ENCODE measurements at places on chromosomes 1 and 21.

- DNase-seq, result no peak
Measured at GRCh38 chr1:89361681-89362080, 2.2 kb upstream of the GBP6 start.

DNA sequence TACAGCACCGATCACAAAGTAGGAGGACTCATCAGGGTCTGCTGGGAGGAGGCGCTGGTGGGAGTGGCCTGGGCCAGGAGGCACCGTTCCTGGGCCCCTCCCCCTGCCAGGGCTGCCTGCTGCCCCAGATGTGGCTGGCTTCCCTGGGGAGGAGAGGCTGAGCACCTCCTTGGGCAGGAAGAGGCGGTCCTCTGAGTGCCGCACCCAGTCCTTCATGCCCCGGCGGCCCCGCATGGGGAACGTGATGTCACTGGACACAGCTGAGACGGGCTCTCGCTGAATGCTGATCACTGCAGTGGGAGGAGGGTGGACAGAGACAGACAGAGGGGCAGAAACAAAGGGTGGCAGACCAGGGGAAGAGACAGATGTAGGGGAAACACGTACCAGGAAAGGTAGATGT, 24.8 kb downstream of the ADGRB2 start:
- DNase-seq, result no peak

DNA sequence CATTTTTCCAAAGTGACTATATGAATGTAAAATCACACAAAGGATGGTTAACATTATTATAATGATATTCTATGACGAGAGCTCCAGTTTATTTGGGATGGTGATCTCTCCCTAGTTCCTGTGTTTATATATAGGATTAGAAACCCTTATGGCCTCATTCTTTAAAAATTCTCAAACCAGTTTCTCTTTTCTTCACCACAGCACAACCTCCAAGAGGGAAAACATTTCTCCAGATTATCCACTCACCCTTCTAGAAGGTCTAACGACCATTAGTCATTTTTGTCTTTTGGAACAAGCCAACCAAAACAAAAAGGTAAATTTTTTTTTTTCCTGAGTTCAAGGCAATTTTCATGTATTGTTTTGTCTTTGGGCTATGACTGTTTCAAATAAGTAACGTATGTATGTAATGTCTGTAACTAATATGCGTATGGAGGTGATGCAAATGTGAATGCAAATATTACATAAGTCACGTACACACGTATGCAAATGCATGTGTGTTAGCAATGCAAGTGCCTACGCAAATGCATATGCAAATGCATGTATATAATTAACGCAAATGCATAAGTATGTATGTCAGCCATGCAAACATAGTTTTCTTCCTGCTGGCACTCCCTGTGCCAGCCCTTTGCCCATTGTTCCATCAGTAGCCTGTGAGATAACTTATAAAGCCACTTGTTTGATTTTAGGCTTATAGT, 72.5 kb upstream of the MORC3 start:
- no peak for DNase-seq

DNA sequence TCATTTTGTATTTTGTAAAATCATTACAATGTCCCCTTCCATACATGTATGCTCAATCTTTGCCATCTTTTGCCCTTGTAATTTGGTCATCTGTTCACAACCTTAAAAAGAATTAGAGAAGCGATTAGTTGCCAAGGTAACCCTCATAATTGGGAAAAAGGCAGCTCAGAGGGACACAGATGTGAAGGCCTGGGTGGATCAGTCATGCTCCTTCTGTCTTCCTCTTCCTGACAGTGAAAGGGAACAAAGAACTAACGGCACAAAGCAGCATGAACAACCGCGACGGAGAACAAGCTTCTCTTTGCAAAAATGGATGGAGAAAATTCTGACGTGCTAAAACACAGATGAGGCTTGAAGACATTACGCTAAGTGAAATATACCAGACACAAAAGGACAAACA, 78.7 kb upstream of the COG2 start:
- DNase-seq, result no peak
